MV-4-11 (cell line): ENCODE measurements at places on chromosomes 3 and 15.

- no peak for DNase-seq
These were observed 24.7 kb downstream of the CEMIP start for GRCh38 chr15:80803580-80804525.

DNA sequence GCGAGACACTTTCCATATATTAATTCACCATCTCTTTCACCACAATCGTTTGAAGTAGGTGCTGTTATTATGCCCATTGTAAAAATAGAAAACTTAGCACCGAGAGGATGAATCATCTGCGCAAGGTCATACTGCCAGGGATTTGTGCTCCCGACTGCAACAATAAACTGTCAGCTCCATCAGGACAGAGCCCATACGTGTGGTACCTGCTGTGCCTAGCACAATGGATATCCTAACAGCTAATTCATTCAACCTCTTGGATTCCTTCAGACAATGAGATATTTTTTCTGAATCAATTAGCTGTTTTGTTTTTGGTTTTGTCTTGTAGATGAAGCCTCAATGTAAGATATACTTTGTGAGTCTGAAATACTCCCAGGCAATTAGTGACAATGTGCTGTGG, 32.3 kb upstream of the PROK2 start:
- DNase-seq: no peak

GRCh38 chr3:156614642-156615511, 59.5 kb upstream of the TIPARP start:
- no peak for DNase-seq

DNA sequence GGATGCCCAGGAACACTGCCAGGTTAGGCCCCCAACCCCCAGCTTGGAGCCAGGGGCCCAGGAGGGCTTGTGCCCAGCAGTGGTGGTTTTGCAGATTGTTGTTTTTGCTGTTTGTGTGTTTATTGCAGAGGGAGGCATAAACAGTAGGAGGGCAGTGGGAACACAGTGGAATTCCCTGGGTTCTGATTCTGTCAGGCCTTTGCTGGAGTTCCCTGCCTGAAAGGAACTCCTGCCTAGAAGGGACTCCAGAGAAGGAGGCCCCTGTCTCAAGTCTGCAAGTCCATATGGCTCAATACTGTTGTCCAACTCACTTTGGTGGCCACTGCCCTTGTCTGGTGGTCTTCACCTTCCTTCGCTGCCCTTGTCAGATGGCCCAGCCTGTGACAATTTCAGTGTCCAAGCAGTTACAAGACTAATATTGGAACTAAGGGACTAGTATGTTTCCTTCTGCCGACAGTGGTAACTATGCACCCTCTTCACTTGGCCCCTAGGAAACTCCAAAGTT, 47.4 kb upstream of the RAB6B start:
- DNase-seq: no peak

- DNase-seq: no peak
These were observed 9.8 kb upstream of the MME start for GRCh38 chr3:155070316-155070715.

DNA sequence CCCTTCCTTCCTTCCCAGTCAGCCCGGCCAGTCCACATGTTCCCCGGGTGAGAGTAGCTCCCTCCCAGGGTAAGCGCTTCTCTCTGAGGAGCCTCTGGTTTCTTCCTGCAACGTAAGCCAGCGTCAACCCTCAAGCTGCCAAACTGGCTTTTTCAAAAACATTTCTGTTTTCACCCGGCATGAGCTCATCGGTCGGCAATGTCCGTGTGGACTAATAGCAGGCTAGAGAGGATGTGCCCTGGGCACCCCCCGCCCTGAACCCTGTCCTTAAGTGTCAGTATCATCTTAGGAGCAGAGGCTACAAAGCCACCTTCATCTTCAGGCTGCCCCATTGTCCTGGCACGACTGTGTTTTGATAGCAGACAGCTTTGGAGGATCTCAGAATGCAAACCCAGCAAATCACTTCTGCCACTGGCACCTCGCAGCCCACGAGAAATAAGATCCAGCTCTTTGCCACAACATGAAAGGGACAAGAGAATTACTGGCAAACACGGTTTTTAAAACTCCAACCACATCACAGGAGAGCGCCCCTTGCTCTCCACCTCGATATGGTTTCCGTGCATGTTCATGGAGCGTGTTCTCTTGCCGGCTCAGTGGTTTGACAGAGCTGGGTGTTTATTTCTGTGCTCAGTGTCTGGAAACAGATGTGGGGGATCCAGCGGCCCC, 9.9 kb downstream of the ALDH1A3 start:
- no peak for DNase-seq
